ENCODE measurements at places on chromosomes 16 and 17.

DNA sequence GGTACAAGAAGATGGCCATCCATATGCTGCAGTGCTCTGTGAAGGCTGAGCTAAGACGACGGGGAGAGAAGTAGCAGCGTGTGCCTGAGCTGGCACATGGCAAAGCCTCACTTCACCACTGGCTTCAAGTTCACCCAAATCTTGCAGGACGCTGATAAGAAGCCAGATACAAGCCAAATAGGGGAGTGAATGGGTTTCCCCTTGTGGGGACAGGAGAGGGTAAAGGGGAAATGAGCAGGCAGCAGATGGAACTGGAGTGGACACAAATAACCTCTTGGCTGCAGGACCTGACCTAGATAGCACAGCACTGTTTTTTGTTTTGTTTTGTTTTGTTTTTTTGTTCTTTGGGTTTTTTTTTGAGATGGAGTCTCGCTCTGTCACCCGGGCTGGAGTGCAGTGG is 21.0 kb upstream of the PITPNA start:
- DNase-seq = no peak

GRCh38 chr17:46125831-46126230 is 67.4 kb downstream of the KANSL1 start:
- no peak for DNase-seq

DNA sequence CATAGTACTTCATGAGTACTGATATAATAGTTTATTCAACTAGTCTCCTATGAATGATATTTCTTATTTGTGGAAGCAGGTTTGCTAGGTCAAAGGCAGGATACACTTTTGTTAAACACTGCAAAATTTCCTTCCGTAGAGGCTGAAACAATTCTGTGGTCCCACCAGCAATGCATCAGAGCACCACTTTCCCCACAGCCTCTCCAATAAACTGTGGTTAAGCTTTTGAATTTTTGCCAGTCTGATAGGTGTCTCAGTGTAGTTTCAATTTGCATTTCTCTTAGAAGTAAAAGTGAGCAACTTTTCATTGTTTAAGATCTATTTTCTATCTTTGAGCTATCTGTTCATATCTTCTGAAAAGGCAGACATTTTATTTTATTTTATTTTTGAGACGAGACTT is 36.4 kb upstream of the CORO6 start:
- DNase-seq = no peak

DNA sequence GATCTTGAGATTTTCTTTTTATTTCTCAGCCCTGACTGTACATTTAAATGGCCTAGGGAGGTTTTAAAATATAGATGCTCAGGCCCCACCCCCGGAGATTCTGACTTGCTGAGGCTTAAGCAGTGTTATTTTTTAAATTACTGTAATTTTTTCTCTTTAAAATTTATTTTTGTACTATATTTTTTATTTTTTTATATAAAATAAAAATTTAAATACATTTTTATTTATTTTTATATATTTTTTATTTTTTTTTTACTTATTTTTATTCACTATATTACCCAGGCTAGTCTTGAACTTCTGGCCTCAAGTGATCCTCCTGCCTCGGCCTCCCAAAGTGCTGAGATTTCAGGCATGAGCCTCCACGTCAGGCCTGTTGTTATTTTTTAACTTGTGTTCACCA is 83.3 kb downstream of the KATNIP start:
- DNase-seq = no peak

GRCh38 chr17:78986649-78987328 is 7.1 kb upstream of the LGALS3BP start:
- DNase-seq = no peak

DNA sequence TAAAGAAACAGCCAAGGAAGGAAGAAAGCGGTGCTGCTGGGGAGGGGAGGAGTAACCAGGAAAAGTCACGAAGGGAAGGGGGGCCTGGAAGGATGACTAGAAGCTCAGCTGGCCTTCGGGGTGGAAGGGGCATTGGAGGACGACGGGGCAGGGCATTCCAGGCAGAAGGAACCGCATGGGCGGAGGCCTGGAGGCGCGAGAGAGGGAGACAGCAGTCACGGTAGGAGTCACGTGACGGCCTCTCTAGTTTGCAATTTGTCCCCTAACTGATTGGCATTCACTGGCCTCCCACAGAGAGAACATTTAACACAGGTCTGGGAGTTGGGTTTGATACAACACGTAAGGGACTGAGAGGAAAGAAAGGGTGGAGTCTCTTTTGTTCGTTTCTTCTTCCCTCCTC is 63.9 kb downstream of the RTN4RL1 start:
- no peak for DNase-seq

GRCh38 chr16:70421014-70421413 is 17.9 kb downstream of the ST3GAL2 start:
- DNase-seq = no peak

- no peak for DNase-seq
Measured at GRCh38 chr17:42174126-42174783, 6.7 kb downstream of the KCNH4 start.

DNA sequence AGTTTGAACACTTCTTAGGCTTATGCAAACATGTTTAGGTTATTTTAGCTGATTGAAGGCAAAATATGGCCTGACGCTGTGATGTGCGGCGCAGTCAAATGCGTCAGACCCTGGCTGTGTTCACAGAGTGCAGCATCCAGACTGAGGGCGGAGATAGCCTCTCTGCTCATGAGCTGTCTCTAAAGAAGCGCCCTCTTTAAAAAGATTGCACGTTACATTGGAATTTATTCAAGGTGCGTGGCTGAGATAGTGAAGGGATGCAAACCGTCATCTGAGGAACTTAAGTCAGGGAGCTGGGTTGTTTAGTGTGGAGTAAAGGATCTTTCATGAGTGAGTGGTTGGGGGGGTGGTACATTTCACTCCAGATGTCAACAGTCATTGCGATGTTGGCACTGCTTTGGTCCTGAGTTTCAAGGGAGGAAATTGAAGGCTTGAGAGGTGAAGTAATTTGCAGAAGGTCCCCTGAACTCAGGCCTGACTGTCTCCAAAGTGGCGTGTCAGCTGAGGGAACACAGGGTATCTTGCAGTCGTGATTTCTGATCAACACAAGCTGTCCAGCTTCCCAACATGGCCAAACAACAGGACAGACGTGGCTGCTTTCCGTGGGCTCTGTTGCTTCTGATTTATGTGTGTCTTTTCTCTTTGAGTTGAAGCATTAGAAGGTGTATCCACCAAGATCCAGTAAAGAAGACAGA is 33.4 kb downstream of the RPTOR start:
- no peak for DNase-seq

DNA sequence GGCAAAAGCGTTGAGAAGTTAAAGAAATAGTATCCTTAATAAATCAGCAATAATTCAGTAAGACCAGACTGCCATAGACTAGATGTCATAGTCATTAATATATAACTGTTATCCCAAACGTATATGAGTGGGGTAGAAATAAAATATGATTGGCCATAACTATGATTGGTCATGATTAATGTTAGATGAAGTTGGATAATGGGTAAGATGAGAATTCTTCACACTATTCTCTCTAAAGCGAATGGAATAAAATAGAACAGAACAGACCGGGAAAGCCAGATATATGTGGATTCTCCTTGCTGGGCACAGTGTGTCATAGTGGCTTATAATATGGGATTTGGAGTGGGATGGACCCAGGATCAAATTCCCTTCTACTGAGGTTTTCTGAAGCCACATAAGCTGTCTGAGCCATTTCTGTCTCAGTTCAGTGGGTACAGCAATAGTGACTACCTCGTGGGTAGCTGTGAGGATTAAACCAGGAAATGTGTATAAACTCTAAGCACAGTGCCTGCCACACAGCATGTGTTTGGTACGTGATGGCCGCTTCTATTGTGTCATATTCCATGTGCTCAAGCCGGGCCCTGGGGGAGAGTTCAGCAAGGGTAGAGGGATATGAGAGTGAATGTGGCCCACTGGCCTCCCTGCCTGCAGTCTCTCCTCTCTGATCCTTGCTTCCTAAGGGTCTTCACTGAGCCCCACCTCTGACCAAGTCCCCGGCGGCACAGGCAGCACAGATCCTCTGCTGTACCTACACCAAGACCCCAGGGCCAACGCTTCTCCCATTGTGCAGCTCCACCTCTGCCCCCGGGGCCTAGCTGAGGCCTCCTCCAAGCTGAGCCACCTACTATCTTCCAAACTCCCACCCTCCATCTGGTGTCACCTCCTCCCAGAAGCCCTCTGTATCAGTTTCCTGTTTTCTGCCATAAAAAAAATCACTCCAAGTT is 3.7 kb downstream of the CETP start:
- no peak for DNase-seq

GRCh38 chr16:57576429-57576870 is 34.0 kb downstream of the ADGRG5 start:
- peak; percentile 69 for DNase-seq

DNA sequence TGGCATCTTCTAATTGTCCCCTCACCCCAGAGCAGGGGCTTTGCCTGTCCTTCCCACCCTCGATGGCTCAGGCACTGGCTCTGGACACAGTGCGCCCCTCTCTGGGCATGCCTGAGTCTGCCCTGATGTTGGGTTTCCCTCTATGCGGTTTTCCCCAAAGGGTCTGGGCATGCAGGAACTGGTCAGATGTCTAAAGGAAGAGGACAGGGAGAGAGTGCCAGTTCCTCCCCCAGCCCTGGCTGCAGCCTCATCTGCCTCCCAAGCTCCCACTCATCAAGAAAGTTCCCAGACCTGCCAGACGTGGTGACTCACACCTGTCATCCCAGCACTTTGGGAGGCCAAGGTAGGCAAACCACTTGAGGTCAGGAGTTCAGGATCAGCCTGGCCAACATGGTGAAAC is 41.3 kb upstream of the PABPN1L start:
- DNase-seq = no peak

Measured in effector CD4-positive, alpha-beta T cell (primary cell).